Glutamatergic neuron (in vitro differentiated cells): ENCODE measurements at places on chromosomes 12 and 14.

GRCh38 chr12:55743406-55744339, 751 bp downstream of the GDF11 start:
- DNase-seq, result peak; percentile 67

- DNase-seq, result no peak
These were observed 61.9 kb downstream of the KICS2 start for GRCh38 chr12:64160021-64160710.

- DNase-seq, result peak; percentile 86
These were observed 33.8 kb downstream of the FBRSL1 start for GRCh38 chr12:132523576-132524331.

DNA sequence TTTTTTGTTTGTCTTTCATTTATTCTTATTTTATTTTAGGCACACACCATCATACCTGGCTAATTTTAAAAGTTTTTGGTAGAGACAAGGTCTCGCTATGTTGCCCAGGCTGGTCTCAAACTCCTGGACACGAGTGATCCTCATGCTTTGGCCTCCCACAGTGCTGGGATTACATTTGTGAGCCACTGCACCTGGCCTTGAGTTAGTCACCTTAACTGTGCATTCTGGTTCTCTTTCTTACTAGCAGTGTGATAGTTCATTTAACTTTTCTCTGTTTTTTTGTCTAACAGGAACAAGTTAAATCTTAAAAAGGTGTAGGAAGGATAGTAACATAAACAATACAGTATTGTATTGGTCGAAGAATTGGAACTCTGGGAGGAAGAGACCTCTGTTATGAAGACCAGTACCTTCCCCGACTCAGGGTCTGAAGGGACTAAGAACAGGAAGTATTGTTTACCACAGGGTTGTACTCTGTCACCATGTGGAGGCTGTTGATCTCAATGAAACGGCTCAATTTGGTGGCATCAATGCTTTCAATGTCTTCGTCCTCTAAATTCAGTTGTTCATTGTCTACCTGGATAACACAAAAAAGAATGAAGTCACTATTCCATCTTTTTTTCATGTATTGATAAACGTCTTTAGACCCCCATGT, 17.7 kb downstream of the ERP27 start:
- no peak for DNase-seq

DNA sequence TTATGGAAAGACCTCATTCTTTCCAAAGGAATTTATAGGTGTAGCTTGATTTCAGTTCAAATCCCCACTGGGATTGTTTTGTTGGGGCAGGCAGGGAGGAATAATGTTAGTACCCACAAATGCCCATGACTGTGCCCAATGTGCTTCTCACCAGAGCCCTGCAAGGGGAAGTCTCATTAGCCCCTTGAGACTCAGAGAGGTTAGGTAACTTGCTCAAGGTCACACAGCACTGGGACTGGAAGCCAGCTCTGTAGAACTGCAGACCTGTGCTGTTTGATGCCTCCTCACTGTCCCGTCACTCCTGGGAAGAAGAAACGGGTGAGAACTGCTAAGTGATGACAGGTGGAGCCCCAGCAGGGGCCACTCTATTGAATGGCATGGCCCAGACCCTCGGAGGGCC, 8.9 kb downstream of the ANKRD9 start:
- no peak for DNase-seq

DNA sequence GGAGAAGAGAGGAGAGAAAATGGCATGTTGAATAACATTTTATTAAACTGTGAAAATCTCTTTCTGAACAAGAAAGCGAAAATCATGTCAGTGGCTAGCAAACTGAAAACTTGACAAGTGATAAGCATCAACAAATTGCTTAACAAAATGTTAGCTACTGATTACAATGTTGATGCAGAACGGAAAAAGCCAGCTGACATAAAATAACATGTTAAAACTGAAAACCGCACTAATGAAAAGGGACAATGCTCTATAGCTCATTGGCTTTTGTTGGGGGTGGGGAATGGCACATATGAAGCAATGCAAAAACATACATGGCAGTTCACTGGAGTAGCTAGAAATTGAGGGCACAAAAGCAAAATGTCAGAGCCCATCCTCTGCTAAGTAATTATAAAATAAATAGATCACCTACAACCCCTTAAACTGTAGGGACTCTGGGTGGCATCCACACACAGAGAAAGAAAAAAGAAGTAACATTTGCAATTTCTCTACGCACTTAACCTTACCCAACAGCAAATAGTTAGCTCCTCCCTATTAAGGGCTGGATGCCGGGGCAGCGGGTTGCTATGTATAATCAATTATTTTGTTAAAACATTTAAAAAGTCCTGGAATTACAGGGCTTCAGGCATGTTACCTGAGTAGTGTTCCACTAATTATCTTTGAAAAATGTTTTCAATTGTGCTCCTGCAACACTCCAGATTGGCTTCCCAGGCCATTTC, 129.2 kb upstream of the USP15 start:
- DNase-seq, result no peak

DNA sequence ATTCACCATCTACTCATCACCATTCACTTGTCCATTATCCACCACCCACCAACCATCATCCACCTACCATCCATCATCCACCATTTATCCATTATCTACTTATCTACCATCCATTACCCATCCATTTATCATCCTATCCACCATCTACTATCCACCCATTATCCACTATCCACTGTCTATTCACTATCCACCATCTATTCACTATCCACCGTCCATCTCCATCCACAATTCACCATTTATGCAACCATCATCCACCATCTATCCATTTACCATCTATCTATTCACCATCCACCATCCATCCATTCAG, 1.5 kb upstream of the AMN start:
- no peak for DNase-seq

- DNase-seq, result no peak
These were observed 140.0 kb downstream of the KICS2 start for GRCh38 chr12:64082116-64082515.

DNA sequence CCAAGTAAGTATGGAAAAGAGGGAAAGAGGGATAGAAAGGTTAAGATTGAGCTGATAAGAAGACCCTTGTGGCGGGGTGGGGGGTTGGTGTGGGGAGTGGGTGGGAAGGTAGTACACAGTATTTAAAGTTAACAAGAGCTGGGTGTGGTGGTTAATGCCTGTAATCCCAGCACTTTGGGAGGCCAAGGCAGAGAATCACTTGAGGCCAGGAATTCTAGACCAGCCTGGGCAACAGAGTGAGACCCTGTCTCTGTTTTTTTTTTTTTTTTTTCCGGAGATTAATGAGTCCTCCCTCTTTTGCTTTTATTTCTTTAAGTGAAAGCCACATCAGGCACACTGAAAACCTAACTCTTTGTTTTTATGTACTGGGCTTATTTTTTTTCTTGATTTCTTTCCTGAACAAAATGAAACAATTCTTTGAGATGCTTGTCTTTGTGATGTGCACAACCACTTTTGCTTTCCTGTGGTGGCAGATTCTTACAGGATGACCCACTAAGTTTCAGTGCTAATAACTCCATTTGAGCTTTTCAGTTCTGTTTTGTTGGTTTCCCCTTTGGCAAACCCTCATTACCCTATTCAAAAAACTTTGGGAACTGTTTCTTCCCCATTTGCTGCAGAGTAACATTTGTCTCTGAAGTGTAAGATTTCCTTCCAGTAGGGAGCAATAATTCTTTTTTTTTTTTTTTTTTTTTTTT, 54.8 kb downstream of the WNK1 start:
- DNase-seq, result no peak

GRCh38 chr14:67526676-67527459, 6.2 kb upstream of the PLEKHH1 start:
- DNase-seq, result peak; percentile 56

DNA sequence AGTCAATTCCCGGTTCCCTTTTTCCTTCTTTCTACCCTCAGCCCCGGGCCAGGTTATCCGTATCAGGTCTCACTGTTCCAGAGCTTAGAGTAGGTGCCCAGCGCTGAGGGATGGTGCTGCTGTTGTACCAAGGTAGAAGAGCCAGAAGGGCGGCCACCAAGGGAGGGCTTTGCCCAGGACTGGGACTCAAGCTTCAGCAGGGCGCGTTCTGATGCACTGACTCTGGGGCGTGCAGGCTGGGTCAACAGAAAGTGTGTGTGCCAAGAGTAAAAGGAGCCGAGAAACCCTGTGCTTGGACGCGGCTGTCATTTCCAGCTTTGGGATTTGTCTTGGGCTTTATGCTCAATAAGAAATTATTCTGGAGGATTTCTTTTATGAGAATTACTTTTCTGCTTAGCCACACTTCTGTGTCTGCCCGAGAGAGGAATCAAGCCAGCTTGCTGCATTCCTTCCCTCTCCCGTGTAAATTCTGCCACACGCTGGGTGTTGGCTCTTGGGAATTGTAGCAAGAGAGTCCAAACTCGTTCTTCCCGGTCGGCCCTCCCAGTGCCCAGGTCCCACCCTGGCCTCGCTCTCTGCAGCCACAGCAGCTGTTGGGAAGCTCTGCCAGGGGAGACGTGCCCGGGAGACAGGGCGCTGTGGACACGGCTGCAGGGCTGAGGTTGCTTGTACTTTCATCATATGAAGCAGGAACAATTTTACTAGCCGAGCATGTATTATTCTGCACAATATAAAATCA, 98.0 kb downstream of the FBXL14 start:
- no peak for DNase-seq

DNA sequence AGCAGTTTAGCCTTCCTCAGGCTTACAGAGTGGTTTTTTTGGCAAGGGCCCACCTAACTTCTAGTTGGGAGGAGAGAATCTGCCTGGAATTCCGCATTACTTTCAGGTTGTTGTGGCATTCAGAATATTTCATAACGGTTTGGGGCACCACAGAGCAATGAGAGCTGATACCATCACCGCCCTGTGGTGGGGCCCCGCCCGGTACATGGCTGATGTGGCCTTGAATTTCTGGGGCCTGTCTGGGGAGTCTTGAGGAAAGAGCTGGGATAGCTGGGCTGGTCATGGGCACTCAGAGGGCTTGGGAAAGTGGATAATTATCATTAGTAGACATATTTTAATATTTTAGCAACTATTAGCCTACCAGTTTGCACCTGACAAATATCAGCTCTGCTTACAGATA, 4.2 kb downstream of the TESPA1 start:
- DNase-seq, result no peak

- DNase-seq, result no peak
These were observed at the start of gene VRTN for GRCh38 chr14:74348241-74348734. TSS of gene VRTN (plus strand) at chr14:74348471. CDS start at chr14:74356784, 8,313 bp downstream.

GRCh38 chr14:35332517-35333263, 40.5 kb downstream of the PSMA6 start:
- no peak for DNase-seq

DNA sequence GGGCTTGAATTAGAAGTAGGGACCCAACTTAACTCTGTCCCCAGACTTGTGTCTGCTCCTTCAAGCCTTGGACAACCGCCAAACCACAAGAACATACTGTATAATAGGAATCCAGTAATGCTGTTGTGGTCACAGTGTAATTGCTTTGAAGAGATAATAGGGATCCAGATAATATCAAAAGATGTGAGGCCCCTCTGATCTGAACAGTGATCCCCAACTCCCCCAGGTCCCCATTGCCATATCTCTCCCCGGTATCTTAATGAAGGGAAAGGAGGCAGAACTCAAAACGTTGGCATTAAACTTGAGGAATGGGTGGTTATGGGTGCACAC, 8.5 kb upstream of the PLEKHH1 start:
- DNase-seq, result no peak

GRCh38 chr12:32561931-32562341, 117.2 kb upstream of the DNM1L start:
- DNase-seq, result no peak

DNA sequence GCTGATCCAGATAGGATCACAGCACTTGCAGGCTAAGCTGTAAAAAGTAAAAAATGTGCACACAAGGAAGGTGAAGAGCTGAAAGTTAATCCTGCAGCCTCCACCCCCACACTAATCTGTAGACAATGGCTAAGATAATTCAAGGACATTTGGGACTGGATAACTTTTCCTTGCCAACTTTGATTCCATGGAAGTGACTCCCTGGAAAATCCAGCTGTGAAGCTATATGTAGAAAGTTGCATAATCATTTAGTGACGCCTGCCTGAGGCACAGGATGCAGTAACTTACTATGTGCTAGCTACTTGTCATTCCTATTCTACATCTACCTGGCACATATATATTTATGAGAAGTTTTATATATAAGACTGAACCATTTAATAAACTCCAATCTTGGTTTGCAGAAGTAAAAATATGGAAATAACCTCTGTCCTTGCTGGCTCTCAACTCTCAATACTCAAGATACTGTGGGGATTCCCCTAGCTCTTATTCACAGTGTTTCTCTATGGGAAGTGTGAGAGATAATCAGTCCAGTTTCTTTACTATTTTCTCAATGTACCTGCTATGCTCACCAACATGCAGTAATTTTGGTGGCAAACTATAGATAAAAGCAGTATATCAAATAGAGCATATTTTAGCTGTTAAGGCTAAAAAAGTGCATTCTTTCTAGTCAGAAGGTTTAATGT, 14.8 kb downstream of the LDHB start:
- DNase-seq, result no peak

DNA sequence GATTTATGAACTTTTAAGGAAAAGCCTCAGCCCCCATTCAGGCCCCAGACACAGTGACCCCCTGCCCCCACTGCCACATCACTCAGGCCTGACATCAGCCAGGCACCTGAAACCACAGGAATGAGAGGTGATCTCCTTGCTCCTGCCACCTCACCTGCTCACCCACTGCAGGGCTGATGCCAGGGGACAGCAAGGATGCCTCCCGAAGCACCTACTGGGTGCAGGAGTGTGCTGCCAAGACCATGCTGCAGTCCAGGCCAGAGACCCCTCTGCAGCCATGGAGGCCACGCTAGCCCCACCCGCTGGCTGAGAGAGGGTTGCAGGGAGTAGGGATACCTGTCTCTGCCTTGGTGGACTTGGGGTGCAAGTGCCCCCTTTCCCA, 18.6 kb upstream of the KRT7 start:
- no peak for DNase-seq

DNA sequence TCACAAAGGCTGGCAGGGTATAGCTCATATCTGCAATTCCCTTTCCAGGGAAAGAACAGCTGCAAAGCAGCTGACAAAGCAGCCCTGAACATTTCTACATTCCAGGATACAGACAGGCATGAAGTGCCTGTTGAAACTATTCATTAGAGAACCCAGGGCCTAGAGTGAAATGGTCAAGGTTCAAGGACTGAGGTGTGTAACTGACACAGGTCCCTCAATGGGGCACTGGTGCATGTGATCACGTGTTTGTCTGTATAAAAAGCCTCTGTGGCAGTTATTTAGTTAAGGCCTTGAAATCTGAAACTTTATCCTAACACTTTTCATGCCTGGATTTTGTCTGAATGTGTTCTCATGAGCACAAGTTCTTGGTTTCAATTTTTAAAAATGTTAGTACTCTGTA, 47.1 kb downstream of the GIT2 start:
- DNase-seq, result no peak

GRCh38 chr12:11576104-11576503, 73.4 kb upstream of the ETV6 start:
- DNase-seq, result no peak
